Fibroblast of villous mesenchyme (primary cell): ENCODE measurements at places on chromosomes 2 and 18.

GRCh38 chr2:204657024-204657423, 111.7 kb downstream of the PARD3B start:
- DNase-seq: peak; percentile 47

DNA sequence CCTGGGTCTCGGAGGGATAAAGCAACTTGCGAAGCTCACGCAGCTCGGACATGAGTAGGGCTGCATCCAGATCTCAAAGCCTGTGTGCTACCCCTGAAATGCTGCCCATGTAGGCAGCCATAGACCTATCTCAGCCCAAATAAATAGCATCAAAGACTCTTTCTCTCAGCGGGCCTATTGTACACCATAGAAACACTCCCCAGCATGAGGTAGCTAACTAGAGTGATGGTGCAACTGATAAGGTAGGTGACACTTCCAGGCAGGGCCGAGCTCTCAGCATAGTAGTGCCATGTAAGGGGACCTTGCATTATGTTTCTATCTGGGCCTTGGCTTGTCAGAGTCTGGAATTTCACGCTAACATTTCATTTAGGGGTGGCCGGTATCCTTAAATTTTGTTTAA, 52.4 kb downstream of the RABL2A start:
- DNase-seq: no peak

- DNase-seq: no peak
These were observed 407.5 kb upstream of the NRP2 start for GRCh38 chr2:205274801-205275200.

DNA sequence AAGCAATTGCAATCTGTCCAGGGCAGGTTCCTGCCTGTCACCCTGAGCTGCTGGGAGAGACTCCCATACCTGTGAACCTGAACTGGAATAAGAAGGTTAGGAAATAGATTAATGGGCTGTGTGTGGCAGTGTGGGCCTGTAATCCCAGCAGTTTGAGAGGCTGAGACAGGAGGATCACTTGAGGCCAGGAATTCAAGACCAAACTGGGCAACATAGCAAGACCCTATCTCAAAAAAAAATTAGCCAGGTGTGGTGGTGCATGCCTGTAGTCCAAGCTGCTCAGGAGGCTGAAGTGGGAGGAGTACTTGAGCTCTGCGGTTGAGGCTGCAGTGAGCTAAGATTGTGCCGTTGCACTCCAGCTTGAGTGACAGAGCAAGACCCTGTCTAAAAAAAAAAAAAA, 127.7 kb upstream of the DSEL start:
- no peak for DNase-seq

DNA sequence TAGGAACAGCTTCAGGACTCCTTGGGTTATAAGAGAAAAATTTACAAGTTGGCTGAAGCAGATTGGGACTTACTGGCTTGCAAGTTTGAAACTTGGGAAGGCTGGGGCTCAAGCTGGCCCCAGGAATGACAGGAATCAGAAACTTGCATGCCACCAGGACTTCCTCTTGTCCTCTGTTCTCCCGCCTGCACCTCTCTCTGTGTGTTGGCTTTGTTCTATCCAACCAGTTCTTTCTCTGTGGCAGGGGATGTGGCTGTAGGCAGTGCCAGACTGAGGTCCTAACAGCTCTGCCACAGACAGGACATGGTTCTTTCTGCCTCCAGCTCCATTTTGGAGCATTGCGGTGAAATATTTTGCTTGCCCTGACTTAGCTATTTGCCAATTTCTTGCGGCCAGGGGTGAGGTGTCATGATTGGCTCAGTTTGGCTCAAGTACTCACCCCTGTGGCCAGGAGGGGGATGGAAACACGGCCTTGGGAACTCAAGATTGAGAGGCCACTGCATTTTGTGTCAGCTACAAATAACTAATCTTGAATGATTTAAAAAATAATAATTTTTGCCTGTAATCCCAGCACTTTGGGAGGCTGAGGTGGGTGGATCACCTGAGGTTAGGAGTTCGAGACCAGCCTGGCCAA, 48.9 kb downstream of the MEP1B start:
- DNase-seq: no peak

DNA sequence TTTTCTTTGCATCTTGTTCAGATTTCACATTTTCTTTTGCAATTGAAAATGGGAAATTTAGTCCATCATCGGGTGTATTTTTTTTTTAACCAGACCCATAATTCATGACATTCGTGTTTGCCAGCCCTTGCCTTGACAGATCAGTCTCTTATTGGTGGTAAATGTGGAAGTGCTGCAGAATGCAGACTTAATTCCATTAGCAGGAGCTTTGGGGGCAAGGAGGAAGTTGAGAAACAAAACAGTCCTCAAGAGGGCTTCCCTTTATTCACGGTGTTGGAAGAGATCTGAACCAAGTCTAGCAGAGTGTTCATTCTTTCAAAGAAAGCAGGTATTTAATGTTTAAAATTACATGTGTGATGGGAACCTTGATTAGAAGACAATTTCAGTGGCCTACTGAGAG, 16.6 kb upstream of the RPE start:
- no peak for DNase-seq

- DNase-seq: peak; percentile 56
These were observed 289.3 kb upstream of the TANK start for GRCh38 chr2:160870729-160871465.

DNA sequence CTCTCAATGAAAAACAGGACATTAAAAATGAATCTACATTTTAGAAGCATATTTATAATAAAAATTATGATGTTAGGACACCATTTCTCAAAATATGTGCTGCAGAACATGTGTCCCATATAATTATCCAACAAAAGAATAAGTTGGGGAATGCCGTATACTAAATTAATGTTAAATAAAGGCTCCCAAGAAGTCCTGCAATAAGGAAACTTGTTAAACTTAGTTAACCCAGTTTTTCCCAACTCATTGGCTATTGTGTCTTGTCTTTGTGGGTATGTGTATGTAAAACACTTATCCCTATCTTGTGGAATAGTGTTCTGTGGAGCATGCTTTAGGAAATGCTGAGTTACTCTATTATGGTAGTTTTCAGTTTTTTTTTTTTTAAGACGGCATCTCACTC, 25.6 kb upstream of the GTF2A1L start:
- no peak for DNase-seq

GRCh38 chr18:69817335-69817940, 130.2 kb downstream of the CD226 start:
- peak; percentile 57 for DNase-seq

- DNase-seq: no peak
These were observed 480.0 kb downstream of the SLC4A3 start for GRCh38 chr2:220107380-220107791.

GRCh38 chr2:31051258-31052140, 86.7 kb downstream of the GALNT14 start:
- DNase-seq: no peak

- no peak for DNase-seq
These were observed 579.0 kb downstream of the PLCL1 start for GRCh38 chr2:198383392-198383791.

- DNase-seq: no peak
These were observed 121.4 kb upstream of the MGAT5 start for GRCh38 chr2:134132490-134132857.

- no peak for DNase-seq
These were observed 14.0 kb upstream of the PDIA6 start for GRCh38 chr2:10826625-10827024.

DNA sequence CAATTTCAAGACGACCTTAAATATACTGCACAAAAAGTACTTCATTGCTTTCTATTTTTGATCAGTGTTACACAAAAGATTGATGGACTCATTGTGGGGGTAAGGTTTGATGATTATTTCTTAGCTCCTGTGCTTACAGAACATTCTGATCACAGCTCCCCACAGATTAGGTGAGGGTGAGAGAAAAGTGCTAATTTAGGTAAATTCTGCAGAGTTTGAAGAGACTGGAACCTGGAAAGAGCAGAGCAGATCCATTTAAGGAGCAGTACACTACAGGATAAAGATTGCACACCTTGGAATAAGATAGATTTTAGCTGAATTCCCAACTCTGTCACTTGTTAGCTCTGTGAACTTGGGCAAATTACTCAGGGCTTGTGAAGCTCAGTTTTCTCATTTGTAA, 291.9 kb upstream of the CDH7 start:
- DNase-seq: no peak

DNA sequence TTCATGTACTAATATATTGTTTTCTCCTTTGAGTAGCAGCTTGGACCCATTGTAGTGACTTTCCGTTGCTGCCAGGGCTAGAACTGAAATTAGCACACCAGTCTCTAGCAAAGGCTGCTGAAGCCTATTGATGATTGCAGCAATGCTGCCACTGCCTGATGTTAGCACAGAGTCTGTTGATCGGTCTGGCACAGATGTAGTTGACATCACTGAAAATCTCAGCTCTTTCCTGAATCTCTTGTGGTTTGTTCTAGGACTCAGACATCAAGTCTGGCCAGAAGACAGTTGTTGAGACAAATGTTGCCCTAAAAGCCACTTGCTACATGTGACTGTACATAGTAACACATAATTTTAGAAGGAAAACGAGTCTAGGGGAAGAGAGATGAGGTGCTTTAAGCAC, 47.2 kb downstream of the VAPA start:
- DNase-seq: peak; percentile 49

DNA sequence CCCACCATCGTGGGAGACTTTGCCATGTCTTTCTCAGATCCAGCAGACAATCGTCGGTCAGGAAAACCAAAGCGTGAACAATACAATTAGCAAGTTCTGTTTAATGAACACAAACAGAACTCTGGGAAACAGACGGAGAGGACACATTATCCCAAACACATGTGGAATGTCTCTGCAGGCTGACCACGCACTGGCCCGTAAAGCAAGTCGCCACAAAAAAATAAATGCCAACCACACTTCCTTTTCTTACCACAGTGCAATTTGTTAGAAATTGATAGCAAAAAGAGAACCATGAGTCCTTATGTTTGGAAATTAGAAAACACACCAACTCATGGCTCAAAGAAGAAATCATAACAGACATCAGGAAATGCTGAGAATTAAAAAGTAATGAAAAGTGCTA, 210.9 kb downstream of the TWIST2 start:
- no peak for DNase-seq

GRCh38 chr2:183375821-183376220, 251.6 kb downstream of the NUP35 start:
- no peak for DNase-seq

- no peak for DNase-seq
These were observed 68.7 kb downstream of the CDH2 start for GRCh38 chr18:28108254-28108653.

DNA sequence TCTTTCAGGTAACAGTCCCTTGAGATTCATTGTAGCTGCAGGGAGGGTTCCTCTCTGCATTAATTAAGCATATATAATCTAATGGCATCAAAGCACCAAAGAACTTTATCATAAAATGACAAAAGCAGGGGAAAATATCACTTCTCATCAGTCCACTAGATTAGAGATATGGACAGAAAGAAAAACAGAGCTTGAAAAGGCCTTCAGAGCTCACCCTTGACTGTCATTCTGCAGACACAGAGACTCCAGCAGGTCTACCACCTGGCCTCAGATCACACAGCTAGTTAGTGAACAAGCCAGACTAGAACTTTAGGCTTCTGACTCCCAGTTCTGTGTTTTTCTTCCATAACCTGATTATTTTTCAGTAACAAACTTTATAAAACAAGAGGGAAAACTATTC, 88.5 kb downstream of the FIGN start:
- DNase-seq: no peak
